ENCODE measurements at places on chromosomes 16 and 17. TPM values are rescaled to one million over a fixed set of nuclear protein-coding genes. Genes with fewer than 3 reads are reported as not detected.

CCL3 gene
- not detected for total RNA-seq

GRCh38 chr16:47724115-47724785 lies 263.1 kb downstream of the PHKB start:
- no peak for DNase-seq

C16orf92 gene
- not detected for total RNA-seq

DNASE1L2 gene
- 5.7 TPM for total RNA-seq

All from Calu3 (cell line).